ENCODE measurements at places on chromosomes 3 and 15.

DNA sequence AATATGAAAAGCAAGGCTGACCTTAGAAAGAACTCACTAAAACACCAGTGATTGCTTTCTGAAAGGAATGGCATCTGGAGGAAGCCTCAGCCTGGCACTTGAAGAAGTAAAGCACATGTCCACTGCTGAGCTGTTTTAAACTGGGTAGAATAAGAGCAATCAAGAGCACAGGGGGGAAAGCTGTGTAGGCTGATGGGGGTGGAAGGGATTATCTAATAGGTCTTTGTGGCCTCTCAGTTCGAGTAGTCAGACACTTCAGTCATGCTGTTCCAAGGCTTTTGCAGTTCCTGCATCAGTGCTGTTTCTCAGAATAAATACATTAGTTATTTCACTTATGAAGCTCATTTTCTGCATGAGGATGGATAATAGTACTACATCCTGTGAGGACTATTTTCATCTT is 22.6 kb downstream of the CCDC191 start:
- no peak for DNase-seq

DNA sequence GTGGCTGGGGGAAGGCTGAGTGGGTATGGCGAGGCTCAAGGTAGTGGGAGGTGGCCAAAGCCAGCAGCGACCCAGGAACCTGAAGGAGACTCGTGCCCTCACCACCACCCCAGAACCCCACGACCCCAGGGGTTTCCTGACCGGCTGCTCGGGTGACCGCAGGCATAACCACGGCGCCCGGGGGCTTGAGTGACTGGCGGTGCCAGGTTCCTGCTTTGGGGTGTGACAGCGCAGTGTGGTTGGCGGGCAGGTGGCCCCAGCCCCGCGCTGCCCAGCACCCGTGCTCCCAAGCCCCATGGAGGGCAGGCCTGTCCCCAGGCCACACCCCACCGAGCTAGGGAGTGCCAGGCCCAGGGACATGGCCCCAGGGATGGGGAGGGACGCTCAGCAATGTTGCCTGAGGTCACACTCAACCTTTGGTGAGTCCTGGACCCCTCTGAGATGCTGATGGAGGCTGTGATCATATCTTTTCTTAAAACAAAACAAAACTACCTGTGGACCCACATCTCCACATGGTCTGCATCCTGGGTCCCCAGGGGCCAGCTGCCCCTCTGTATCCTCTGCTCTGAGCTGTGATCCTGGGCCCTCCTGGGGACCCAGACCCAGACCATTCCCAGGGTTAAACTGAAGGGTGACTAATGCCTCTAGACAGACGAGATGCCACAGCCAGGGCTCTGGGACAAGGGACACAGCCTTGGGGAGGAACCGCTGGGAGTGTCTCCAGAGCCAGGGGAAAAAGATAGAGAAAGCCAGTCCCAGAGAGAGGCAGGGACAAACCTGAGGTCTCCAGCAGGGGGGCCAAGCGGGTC is 13.0 kb downstream of the DNAJB8 start:
- DNase-seq = no peak

DNA sequence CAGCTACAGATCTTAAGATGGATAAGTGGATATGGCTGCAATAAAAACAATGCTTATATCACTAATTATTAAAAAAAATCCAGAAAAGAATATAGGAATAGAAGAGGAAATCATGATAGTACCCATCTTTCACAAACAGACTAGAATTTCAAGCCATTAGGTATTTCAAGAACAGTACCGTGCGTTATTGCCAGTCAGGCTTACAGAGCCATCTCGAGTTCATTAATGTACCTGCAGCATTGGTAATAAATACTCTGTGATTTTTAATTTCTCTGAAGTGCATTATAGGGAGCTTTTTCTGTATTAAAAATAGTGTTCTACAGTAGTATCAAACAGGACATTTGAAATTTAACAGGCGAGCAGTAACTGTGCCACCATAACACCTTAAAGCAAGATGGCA is 35.7 kb downstream of the ST3GAL6 start:
- no peak for DNase-seq

DNA sequence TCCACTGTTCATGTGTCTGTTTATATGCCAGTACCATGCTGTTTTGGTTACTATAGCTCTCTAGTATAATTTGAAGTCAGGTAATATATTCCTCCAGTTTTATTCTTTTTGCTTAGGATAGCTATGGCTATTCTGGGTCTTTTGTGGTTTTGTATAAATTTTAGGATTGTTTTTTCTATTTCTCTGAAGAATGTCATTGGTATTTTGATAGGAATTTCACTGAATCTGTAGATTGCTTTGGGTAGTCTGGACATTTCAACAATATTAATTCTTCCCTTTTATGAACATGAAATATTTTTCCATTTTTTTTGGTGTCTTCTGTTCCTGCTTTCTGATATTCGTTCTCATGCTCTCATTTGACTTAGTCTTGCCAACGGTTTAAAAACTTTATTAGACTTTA is 39.6 kb downstream of the GREM1 start:
- no peak for DNase-seq

GRCh38 chr3:19931767-19932188 is 2.2 kb downstream of the EFHB start:
- no peak for DNase-seq

GRCh38 chr3:194686816-194687637 is 1.3 kb downstream of the FAM43A start:
- DNase-seq = peak; percentile 6

GRCh38 chr3:127008236-127008635 is 25.3 kb downstream of the PLXNA1 start:
- no peak for DNase-seq

GRCh38 chr3:73623346-73623745 is 1.4 kb downstream of the PDZRN3 start:
- DNase-seq = no peak

- no peak for DNase-seq
Observed at GRCh38 chr3:194062830-194063229, 73.1 kb upstream of the HES1 start.

- DNase-seq = no peak
Observed at GRCh38 chr3:109355625-109356441, 18.5 kb upstream of the DPPA4 start.

GRCh38 chr15:92714077-92714476 is 58.5 kb upstream of the FAM174B start:
- DNase-seq = no peak

- DNase-seq = no peak
Observed at GRCh38 chr3:37456270-37456708, 281.9 kb upstream of the LRRFIP2 start.

DNA sequence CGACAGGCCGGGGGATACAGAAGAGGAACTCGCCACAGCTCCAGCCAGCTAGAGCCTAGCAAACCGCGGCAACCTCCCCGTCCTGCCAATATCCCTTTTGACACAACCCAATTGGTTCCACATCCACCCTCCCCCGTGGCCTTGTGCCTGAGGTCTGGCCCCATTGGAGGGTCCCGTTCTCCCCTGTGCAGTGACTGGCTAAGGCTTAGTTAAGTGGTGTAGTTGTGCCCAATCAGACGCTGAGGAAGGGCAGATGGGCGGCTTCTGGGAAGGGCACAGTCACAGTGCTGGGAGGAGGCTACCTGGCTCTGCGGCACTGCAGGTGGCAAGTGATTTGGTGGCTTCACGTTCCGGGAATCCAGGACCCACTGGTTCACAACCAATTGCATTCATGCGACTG is 78.6 kb downstream of the SNRK start:
- DNase-seq = no peak

DNA sequence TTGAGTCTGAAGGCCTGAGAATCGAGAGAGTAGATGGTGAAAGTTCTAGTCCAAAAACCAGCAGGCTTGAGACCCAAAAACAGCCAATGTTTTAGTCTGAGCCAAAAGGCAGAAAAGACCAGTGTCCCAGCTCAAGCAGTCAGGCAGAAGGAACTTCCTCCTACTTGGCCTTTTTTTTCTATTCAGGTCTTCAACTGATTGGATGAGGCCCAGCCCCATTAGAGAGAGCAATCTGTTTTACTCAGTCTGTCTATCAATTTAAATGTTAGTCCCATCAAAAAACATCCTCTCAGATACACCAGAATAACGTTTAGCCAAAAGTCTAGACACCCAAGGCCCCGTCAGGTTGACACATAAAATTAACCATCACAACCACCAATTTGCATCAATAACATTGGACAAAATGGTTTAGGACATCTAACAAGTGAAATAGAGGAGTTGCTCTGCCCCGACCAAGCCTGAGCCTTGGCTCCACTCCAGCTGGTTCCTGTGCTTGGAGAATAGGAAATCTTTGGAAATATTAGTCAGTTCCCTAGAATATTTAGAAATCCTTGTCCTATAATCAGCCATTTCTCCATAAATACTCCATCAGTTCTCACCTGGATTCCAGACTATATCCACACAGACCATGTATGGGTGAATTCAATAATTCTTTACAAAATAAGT is 51.4 kb upstream of the LIPC start:
- DNase-seq = no peak

DNA sequence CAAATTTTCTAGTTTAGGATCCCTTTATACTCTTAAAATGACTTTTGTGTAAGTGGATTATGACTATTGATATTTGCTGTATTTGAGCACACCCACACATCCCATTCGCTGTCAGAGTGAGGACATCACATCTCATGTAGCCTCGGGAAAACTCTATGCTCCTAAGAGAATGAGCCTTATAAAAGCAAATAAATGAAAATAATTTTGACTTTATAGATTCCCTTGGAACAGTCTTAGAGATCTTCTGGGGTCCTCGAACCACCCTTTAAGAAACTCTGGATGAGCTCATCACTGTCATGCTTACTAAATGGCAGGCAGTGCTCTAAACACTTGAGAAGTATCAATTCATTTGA is 16.1 kb upstream of the EXOG start:
- no peak for DNase-seq

GRCh38 chr15:83844742-83845141 is 190.8 kb downstream of the ADAMTSL3 start:
- no peak for DNase-seq

- DNase-seq = no peak
Observed at GRCh38 chr15:41043276-41043951, 72.7 kb downstream of the INO80 start.

DNA sequence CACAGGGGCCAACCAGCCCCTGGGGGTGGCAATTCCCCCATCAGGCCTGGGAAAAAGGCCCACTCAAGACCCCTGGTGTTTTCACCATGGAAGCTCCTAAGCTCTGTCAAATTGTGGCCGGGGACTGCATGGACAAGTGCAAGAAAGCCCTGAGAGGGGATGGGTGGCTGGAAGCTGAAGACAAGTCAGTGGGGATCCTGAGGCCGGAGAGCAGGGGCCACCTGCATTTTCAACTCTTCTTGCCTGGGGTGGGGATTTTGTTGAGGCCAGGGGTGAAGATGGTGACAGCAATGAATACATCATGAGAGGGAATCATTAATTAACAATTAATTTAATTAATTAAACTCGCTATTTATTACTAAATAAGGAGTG is 33.9 kb downstream of the FEM1B start:
- DNase-seq = no peak

DNA sequence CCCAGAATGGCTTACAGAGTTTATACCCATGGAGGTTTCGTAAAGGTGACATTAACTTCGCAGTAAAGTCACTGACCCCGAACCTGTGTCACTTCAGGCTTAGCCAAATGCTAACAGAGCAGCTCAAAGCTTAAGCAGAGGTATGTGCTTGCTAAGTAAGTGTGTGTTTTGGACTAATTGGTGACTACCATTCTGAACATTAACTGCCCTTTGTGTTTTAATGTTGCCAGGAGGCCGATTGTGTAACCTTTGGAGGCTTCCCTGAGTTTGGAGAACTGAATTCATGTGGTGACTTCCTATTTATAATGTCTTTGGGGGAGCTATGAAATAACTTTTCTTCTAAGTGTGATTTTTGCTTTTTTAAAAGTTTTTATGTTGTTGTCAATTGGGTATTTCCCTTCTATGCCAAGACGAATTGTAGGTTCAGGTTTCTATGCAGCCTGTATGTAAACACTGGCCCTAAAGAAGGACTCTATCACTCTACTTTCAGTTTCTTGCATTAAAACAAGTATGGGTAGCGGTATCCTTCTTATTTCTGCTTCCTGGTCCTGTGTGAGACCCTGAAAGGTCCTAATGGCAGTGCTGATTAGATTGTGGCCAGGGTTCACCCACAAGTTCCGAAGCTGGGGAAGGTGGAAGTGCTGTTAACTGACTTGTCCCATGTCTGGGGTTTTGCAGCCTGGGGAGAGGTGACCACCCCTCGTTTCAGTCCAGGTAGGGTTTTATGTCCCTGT is 86.3 kb downstream of the IGF1R start:
- no peak for DNase-seq

DNA sequence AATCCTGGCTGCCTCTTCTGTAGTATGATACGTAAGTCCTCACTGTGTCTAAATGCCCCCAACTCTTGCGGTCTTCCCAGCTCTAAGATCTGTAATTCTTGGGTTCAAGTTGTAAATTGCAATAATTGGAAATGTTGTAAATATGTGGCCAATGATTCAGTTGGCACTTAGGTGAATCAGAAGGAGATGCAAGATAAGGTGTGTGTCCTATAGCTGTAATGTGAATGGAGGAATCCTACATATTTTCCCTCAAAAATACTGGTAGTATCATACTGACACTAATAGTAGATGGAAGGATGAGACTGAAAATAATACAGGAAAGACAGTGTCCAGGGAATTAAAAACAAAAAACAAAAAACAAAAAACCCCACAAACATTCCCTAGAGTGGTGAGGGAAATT is 3.5 kb upstream of the ST3GAL6 start:
- DNase-seq = no peak

DNA sequence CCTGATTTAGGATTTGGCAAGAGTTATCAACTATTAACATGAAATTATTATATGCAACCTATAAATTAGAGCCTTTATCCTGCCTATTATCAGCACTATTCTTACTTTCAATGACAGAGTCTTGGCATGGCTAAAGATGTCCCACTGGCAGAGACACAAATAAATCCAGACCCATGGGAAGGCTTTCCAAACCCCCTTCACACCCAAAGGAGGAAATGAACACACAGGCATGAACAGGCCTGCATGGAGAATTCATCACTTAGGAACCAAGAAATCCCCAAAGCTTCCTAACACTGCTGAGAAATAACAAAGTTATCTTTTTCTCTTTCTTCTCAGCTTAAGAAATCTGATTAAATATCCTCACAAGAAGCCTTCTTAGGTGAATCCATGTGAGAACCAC is 213.9 kb downstream of the OCA2 start:
- no peak for DNase-seq

GRCh38 chr3:136694321-136694720 is 57.9 kb downstream of the STAG1 start:
- no peak for DNase-seq
